Fibroblast of mammary gland (primary cell): ENCODE measurements at places on chromosomes 16 and 17.

- no peak for DNase-seq
These were observed 45.3 kb upstream of the HLF start for GRCh38 chr17:55219459-55219858.

GRCh38 chr16:57694725-57695679 is at the start of gene DRC7:
DRC7 (plus strand) TSS chr16:57694806; CDS start chr16:57697950, 3,144 bp downstream.
- DNase-seq: peak; percentile 30

- no peak for DNase-seq
These were observed 139.6 kb upstream of the FAM20A start for GRCh38 chr17:68740555-68741447.

DNA sequence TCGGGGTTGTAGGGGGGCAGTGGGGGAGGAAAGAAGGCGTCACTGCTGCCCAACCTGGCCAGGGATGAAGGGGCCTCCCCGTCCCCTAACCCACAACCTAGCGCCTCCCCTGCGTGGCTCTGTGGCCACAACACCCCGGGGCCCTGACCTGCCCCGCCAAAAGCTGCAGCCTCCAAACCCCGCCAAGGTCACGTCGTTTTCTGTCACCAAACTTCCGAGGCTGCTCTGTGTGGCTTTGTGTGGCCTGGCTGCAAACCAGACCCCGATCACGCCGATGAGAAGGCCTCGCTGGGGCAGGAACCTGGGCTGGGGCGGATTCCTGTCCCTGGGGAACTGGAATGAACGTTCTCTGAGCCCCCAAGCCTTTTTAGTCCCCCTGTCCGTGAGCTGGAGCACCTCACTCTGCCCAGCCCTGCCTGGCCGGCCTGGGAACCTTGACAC is 30.5 kb upstream of the CIBAR2 start:
- no peak for DNase-seq

GRCh38 chr17:652314-652713 is 62.3 kb downstream of the VPS53 start:
- peak; percentile 8 for DNase-seq
